ENCODE measurements at places on chromosomes 11 and 22. TPM values are rescaled to one million over a fixed set of nuclear protein-coding genes. Genes with fewer than 3 reads are reported as not detected.

GRCh38 chr11:9731256-9731655 lies 67.4 kb downstream of the SWAP70 start:
- no peak for DNase-seq

GRCh38 chr11:12130180-12130980 lies 20.0 kb downstream of the MICAL2 start:
- DNase-seq, result no peak

DNA sequence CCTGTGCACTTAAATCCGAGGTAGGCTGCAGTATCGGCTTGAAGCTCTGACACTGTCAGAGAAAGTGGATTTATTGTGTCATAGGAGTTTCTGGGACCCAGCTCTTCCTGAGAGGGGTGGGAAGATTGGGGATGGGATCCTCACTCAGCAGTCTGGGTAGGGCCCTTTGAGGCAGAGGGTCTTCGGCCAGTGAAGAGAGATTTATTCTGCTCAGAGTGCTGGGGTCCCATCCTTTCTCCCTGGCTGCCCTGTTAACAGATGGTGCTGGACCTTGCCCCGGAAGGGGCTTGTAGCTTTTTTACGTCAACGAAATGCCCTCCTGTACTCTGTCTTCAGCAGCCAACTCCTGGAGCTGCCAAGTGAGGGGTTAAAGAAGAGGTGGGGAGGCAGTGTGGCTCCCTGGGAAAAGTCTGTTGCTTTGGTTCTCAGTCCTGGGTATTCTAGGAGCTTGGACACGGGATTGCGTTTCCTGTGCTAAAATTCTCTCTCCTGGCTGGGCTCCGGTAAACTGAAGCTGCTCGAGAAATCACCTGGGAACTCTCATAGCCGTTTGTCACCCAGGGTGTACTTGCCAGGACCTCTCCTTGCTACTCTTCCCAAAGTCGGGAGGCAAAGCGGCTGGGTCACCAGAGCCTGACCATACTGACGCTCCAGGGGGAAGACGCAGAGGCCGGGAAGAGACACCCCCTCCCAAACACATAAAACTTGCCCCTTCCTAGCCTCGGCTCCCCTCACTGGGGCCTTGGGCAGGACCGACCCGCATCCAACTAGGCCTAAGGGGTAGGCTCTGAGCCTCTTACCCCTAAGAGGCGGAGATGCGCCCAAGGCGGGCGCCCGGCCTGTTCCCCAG lies 806 bp upstream of the SMDT1 start:
- no peak for DNase-seq

- no peak for DNase-seq
These were observed 13.5 kb upstream of the LRP5 start for GRCh38 chr11:68298659-68299516.

DNA sequence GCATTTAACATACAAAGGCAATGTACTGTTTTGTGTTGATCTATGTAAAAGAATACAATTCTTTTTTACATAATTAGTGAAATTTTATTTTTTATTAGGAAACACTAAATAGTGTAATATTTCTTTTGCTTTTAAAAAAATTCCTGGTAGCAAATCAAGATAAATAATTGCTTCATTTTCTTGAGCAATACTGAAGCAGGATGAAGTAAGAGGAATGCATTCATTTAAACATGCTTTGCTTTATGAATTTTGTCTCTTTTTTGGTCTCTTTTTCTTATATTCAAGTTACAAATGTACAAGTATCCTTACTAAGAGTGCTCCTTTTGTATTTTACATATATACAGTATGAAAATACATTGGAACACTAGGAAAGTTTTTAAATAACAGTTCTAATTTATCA lies 144.4 kb upstream of the TEAD1 start:
- no peak for DNase-seq

GRCh38 chr11:17753641-17754040 lies 19.1 kb downstream of the KCNC1 start:
- DNase-seq, result no peak

The SLC25A45 gene
- total RNA-seq, result 1.1 TPM

The DENND5A gene
- 84.6 TPM for total RNA-seq

The OR52B2 gene
- total RNA-seq, result not detected

The SCN4B gene
- 0.38 TPM for total RNA-seq

The GGTLC2 gene
- 1.8 TPM for total RNA-seq
